ENCODE measurements at places on chromosomes 6 and 20.

GRCh38 chr20:62064770-62065673, 659 bp downstream of the TAF4 start:
- no peak for DNase-seq

GRCh38 chr20:60561052-60561451, 602.8 kb downstream of the CDH26 start:
- no peak for DNase-seq

DNA sequence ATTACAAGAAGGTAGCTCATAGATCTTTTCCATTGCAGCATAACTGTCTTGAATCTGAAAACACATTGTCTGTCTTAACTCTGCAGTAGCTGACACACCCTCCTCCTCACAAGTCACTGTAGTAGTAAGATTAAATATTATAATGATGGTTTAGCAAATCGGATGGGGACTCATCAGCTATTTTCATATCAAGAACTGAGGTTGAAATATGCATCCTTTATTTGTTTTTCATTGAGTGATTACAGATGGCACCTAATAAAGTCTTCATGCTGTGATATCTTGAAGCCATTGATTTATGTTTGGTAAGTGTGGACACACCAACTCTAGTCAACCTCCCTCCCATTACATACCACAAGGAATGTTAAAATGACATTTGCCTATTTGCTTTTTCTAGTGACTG, 267.4 kb upstream of the TAB2 start:
- DNase-seq, result no peak

- peak; percentile 86 for DNase-seq
Measured at GRCh38 chr6:2221726-2222274, 23.6 kb downstream of the GMDS start.

DNA sequence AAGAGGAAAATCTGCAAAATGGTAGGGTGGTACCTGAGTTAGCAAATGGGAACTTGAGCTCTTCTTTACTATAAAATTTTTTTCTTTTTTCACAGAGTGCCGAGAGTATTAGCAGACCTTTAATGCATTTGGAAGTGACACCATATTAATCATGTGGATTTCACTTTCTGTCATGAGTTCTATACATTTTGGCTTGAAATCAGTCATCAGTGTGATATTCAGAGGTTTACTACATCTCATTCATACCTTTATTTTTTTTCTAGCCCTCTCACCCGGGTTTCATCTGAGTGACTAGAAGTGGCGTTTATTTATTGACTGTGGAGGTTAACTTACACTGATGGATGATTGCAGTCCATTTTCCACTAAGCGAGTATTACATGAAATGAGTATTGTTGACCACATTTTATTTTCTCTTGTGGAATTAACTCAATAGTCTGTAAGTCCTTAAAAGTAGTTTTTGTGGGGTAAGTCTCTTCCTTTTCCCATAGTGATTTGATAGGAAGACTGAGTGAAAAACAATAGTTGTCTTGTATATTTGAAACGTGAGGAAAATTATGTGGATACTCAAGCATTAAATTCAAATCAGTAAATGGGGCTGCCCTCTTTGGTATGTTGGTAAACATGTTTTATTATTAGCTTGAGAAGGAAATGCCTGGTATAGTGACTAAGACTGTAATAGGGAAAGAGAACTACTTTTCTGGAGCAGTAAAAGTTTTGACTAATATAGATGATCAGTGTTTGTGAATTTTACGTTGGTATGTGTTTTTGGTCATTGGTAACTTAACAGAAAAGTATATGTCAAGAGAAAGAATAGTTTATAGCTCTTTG, 55.5 kb downstream of the JARID2 start:
- DNase-seq, result no peak

GRCh38 chr6:6315660-6316059, 4.8 kb downstream of the F13A1 start:
- peak; percentile 14 for DNase-seq

GRCh38 chr6:11209369-11209768, 23.1 kb downstream of the NEDD9 start:
- DNase-seq, result no peak

- no peak for DNase-seq
Measured at GRCh38 chr20:48106428-48106827, 321.1 kb upstream of the SULF2 start.

GRCh38 chr6:31572041-31572911, at the start of gene LTA:
Gene LTA, plus strand, starts transcription at chr6:31572289. Its CDS starts 454 bp downstream, at chr6:31572743.
- DNase-seq, result no peak

DNA sequence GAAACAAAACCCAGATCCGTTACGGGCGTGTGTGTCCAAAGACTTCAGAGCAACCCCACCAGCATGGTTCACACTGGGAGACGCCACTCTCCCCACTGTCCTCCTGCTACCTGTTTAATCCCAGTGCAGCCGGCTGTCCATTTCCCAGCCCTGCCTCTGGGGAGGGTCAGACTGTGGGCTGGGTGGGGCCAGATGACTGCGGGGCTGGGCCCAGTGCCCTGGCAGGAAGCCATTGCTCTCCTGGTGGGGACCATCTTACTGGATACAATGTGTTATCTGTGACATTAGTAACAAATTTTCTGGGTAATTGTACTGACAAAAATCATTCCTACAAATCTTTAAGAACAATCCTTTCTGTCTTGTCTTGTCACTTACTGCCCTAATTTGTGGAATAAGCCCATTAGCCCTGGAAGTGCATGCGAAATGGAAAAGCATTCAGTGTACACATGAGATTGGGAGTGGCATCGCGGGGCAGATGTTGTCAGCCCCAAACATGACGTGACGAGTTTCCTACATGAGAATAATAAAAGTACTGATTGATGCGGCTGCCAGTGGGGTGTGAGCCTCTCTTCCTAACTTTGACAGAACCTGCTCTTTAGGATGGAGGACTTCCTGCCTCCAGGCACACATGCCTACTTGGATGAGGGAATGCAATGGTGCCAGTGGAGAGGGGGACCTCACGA, 37.9 kb upstream of the PCMTD2 start:
- DNase-seq, result no peak

DNA sequence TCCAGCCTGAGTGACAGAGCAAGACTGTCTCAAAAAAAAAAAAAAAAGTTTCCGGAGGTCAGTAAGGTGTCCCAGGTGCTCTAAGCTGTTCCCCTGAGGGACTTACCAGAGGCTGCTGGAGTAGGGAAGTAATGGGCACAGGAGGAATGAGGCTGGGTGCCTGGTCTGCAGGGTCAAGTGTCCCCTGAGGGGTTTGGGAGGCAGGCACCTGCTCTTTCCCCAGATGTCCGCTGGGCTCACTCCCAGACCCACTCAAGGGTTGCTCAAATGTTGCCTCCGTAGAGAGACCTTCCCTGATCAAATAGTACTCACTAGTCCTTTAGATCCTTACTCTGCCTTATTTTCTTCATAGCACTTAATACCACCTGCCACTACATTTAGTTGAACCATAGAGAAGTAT, 5.4 kb upstream of the MAPK13 start:
- no peak for DNase-seq

DNA sequence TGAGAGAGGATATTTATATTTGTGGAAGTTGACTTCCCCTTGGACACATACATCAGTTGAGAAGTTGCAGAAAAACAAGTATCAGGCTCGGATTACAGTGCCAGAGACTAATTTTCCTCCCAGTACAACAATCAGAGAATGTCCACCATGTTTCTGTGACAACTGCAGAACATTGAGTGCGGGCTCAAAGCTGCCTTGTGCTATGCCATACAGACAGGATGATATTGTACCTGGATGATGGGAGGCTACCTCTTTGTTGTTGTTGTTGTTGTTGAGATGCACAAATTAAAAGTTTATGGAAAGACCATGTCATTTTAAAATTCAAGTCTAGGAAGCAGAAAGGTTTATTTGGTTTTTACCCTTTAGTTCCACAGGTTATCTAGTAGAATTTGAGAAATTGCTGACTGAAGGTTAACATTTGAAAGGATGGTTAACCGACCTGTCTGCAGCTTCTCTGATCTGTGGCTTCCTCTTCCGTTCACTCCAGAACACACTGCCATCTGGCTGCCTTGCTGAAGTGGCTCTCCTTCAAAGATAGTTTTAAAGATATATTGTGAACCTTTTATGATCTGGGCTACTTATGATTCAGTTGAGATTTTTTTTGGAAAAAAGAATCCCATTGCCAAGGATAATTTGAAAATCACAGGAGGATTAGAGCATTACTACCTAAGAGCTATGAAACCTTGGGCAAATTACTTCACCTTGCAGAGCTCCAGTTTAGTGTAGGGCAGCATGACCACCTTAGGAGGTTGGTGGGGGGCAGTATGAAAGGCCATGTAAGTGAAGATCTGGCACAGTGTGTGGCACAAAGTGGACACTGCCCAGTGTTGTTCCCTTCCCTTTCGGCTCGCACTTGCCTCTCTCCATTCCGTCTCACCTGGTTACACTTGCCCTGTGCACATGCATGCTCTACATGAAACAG, 15.9 kb downstream of the TMEM200A start:
- no peak for DNase-seq

GRCh38 chr20:33030076-33030475, 1.4 kb upstream of the BPIFB6 start:
- DNase-seq, result no peak

DNA sequence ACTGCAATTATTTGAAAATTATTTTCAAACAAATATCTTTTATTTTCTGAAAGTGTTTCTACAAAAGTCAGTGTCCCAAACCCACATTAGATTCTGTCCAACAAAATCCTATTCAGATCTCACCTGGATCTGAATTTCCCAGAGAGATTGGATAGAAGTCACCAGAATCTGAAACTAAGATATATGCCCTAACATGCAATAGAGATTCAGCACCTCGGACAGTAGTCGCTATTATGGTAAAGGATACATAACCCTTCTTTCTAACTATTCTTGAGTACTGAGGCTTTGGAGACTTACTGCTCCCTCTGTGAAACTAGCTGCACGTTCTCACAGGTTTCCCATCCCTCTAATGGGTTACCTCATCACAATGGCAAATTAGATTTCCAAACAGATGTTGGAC, 151.4 kb downstream of the ID4 start:
- DNase-seq, result no peak

DNA sequence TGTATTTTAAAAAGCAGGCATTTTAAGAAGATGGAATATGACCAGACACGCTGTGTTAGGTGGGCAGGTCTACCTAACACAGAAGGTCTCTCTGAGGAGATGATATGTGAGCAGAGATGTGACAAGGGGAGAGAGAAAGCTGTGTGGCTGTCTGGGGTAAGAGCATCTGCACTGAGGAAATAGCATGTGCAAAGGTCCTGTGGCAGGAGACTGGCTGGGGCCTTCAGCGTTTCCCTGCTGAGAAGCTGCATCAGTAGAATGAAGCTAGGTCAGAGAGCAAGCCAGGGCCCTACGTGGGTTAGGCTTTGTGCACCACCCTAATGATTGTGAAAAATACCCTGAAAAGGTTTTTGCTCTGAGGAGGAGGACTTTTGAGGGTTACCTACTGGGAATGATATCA, 87.0 kb downstream of the TXNDC5 start:
- no peak for DNase-seq

DNA sequence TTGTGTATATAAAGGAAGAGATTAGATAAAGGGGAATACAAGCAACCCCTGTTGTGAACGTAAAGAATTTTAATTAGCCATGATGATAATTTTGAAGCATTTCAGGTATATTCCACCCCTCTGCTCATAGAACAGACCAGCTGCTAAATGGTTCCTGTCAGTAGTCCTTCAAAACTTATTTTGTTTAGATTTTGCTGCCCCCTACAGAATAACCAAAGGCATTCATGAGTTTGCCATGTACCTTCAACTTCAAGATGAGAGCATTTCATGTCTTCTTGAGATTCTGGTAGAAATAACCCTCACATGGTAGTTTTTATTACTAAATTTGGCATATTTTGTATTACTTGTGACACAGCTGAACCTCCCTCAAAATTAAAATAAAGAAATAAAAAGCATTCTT, 1586.7 kb downstream of the HACE1 start:
- DNase-seq, result peak; percentile 36

- DNase-seq, result no peak
Measured at GRCh38 chr6:41201764-41202173, 820 bp upstream of the TREML2 start.

DNA sequence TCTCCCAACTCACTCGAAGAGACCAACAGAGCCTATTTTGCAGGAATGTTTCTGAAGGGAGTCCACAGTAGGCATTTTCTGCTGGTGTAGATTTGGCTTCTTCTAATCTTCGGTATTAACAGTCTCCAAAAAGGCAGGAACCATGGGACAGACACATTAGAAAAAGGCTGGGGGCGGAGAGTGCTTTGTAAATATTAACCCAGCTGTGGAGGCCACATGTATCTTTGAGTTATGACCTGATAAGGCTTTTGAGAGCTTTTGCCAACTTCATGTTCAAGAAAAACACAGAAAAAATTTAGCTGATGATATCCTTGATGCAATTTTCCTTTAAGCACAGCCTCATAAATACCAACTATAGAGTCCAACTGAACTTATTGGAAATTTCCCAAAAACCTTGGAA, 119.4 kb upstream of the TSHZ2 start:
- DNase-seq, result no peak

- no peak for DNase-seq
Measured at GRCh38 chr20:38854654-38855066, 49.2 kb downstream of the PPP1R16B start.

GRCh38 chr6:119346936-119347335, 2.6 kb downstream of the MAN1A1 start:
- DNase-seq, result no peak

GRCh38 chr20:23331450-23332350, 18.9 kb upstream of the NXT1 start:
- no peak for DNase-seq

DNA sequence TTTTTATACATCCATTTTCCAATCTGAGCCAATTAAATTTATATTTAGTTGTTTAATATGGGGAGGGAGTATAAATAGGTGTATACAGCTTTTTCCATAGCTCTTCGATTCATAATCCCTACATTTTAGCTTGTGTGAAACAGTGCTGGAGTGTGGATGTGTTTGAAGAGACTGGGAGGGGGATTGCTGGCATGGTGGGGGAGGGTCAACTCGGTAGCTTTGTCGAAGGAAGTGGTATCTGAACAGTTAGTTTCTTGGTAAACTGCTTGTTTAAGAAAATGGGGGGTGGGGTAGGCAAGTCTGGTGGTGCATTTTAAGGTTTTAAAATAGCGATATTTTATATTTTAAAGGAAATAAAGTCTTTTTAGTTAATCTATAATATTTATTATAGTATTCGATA, 1.4 kb upstream of the LIN28B start:
- DNase-seq, result no peak

- DNase-seq, result no peak
Measured at GRCh38 chr20:40891351-40891750, 137.3 kb upstream of the TOP1 start.

- no peak for DNase-seq
Measured at GRCh38 chr6:119084784-119085183, 6.3 kb upstream of the FAM184A start.

- no peak for DNase-seq
Measured at GRCh38 chr6:166655251-166655650, 28.2 kb upstream of the RPS6KA2 start.

- DNase-seq, result no peak
Measured at GRCh38 chr6:150072201-150072600, 3.3 kb upstream of the ULBP3 start.
